ENCODE measurements at places on chromosomes 6 and 20. TPM values are rescaled to one million over a fixed set of nuclear protein-coding genes. Genes with fewer than 3 reads are reported as not detected.

STMND1 gene
- total RNA-seq: not detected

LINC00237 gene
- total RNA-seq: not detected

ADTRP gene
- not detected for total RNA-seq

COL19A1 gene
- total RNA-seq: 0.33 TPM

ZFP57 gene
- total RNA-seq: 1.0 TPM

GPX5 gene
- not detected for total RNA-seq

ENPP4 gene
- total RNA-seq: 6.1 TPM

SLPI gene
- total RNA-seq: 0.82 TPM

PDYN gene
- not detected for total RNA-seq

ITCH gene
- total RNA-seq: 46.8 TPM
